ENCODE measurements at places on chromosomes 2 and 18.

DNA sequence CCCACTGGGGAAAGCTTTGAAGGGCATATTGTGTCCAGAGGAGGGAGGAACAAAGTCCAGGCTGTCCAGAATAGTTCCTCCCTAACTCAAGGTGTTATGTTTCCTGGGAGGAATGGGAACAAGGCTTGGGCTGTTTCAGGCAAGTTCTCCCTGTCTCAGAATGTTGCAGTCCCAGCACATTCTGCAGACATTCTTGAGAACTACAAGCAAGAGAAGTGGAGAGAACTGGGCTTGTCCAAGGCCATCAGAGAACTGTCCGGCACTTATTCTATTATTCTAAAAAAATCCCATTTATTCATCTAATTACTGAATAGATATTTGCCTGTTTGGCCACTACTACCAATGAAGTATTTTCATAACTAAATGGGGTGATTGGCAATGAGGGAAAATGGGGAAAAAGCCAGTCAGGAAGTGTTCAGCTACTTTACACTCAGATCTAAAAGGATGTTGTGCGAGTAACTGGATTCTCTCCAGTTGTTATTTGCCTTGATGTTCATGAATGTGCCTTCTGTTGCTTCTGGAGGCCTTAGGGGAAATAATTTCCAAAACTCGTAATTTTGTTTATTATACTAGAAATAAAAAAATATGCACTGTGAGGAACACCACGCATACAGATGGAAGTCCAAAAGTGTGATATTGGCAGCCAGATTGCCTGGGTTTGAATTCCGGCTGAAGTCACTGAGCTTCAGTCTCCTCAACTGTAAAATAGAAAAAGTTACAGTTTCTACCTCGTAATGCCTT lies 300.1 kb upstream of the RND3 start:
- no peak for DNase-seq

DNA sequence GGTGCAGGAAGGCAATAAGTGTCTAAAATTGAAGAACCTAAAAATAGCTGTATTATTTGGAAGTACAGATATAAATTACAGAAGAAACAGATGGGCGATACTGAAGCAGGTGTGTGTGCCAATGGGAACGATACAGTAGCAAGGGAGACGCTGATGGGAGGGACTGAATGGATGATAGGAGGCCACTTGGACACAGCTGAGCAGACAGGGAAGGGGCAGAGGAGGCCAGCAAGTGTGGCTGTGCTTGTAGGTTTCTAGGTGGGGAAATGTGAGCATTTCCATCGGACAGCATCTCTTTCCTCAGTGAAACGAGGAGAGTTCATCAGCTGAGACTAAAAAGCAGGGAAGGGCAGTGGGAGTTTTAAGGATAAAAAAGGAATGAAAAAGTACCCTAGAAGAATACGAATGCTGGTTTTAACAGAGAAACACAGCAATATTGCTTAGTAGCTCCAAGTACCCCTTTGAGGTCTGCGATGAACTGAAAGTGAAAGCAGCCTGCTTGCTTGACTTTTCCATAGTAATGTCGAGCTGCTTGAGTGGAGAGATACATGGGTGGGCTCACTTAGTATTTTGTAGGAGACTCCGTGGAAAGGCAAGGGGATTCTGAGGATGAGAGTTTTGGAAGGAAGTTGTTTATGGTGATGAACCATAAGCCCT lies 91.7 kb upstream of the EPC2 start:
- peak; percentile 15 for DNase-seq

- no peak for DNase-seq
Observed at GRCh38 chr2:206736935-206737334, 18.7 kb upstream of the DYTN start.

- peak; percentile 6 for DNase-seq
Observed at GRCh38 chr18:34352385-34353163, 127.9 kb upstream of the NOL4 start.

DNA sequence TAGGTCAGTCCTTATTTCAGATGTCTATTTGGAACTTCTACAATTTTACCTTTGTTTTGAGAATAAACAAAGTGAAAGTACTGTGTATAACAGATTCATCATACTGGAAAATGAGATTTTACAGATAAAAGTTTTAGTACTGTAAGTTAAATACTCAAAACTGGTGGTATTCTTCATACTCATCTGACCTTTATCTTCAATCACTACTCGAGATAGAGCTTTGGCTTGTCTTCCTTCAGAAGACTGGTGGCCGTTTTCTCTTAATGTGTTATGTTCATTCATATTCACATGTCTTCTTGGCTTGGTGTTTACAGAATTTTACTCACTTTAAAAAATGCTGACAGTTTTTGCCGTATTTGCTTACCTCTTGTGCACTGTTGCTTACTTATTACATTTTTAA lies 2.1 kb downstream of the SPOPL start:
- DNase-seq = no peak
